ENCODE measurements at places on chromosomes 6 and 20. TPM values are rescaled to one million over a fixed set of nuclear protein-coding genes. Genes with fewer than 3 reads are reported as not detected.

- H3K4me3 ChIP-seq = no peak overlapping the region
- no peak overlapping the region for H3K27ac ChIP-seq
- H3K36me3 ChIP-seq = no peaks in the 10 kb centered on the region
- H3K27me3 ChIP-seq = no peaks in the 10 kb centered on the region
- no peak for DNase-seq
These were observed 10.5 kb upstream of the OGFRL1 start for GRCh38 chr6:71277926-71278600.

DNA sequence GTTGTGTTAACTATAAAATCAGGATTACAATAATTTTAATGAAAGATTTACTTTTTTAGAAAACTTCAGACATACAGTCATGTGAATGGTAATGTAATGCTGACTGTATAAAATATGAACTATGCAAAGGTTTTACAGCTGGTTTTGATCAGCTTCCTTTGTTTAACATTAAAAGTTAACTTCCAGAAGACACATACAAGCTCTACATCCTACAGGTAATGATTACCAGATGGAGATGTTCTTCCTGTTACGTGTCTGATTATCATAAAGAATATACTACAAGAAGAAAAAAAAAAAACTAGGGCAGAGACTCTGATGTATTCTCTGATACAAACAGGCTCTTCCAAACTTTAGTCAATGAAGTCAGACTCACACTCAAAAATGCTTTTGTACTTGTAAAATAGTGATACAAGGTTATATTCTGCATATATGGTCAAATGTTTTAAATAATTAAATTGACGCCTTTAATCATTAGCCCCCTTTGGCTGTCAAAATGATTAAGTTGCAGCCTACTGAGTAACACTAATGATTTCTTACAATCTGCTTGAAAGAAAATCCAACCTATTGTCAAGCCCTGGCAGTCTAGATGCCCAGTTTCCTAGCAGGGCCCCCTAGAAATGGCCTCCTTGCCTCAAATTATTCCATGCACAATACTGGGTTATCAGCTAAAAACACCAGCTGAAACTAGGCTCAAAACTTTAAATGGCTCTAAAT lies 251.8 kb upstream of the RUNX2 start:
- H3K4me3 ChIP-seq = no peak overlapping the region
- DNase-seq = no peak
- no peak overlapping the region for H3K27ac ChIP-seq
- H3K27me3 ChIP-seq = no peaks in the 10 kb centered on the region
- H3K4me1 ChIP-seq = peaks cover 2% of the 10 kb centered on the region
- H3K36me3 ChIP-seq = no peaks in the 10 kb centered on the region

- no peaks in the 10 kb centered on the region for H3K27me3 ChIP-seq
- no peak for DNase-seq
- no peak overlapping the region for H3K27ac ChIP-seq
- no peak overlapping the region for H3K4me3 ChIP-seq
- H3K36me3 ChIP-seq = no peaks in the 10 kb centered on the region
These were observed 2.1 kb upstream of the SOX4 start for GRCh38 chr6:21591446-21591845.

GRCh38 chr6:124973780-124974179 lies 11.5 kb downstream of the RNF217 start:
- H3K4me3 ChIP-seq = no peak overlapping the region
- no peak for DNase-seq
- no peaks in the 10 kb centered on the region for H3K36me3 ChIP-seq
- H3K4me1 ChIP-seq = peaks cover 2% of the 10 kb centered on the region
- H3K27ac ChIP-seq = no peak overlapping the region
- H3K27me3 ChIP-seq = no peaks in the 10 kb centered on the region

- no peaks in the 10 kb centered on the region for H3K36me3 ChIP-seq
- H3K27me3 ChIP-seq = no peaks in the 10 kb centered on the region
- H3K27ac ChIP-seq = no peak overlapping the region
- no peak for DNase-seq
- H3K4me1 ChIP-seq = peaks cover 14% of the 10 kb centered on the region
These were observed 46.3 kb downstream of the OR2B2 start for GRCh38 chr6:27865850-27866356.

- no peaks in the 10 kb centered on the region for H3K36me3 ChIP-seq
- no peak for DNase-seq
- no peak overlapping the region for H3K27ac ChIP-seq
These were observed 18.1 kb upstream of the PXDC1 start for GRCh38 chr6:3769610-3770009.

GRCh38 chr6:147787417-147787816 lies 278.9 kb downstream of the SAMD5 start:
- H3K4me1 ChIP-seq = no peaks in the 10 kb centered on the region
- H3K36me3 ChIP-seq = no peaks in the 10 kb centered on the region
- H3K27me3 ChIP-seq = no peaks in the 10 kb centered on the region
- H3K4me3 ChIP-seq = no peak overlapping the region
- H3K27ac ChIP-seq = no peak overlapping the region

- no peaks in the 10 kb centered on the region for H3K27me3 ChIP-seq
- peaks cover 2% of the 10 kb centered on the region for H3K4me1 ChIP-seq
- H3K27ac ChIP-seq = no peak overlapping the region
- no peak for DNase-seq
These were observed 38.7 kb downstream of the CDKAL1 start for GRCh38 chr6:20572940-20573339.

- H3K27me3 ChIP-seq = no peaks in the 10 kb centered on the region
- no peak for DNase-seq
- peaks cover 4% of the 10 kb centered on the region for H3K4me1 ChIP-seq
- no peaks in the 10 kb centered on the region for H3K36me3 ChIP-seq
- H3K4me3 ChIP-seq = no peak overlapping the region
- H3K27ac ChIP-seq = no peak overlapping the region
These were observed 42.2 kb downstream of the SNX9 start for GRCh38 chr6:157865249-157865648.

GRCh38 chr6:31299947-31300346 lies 28.1 kb upstream of the HLA-C start:
- no peak for DNase-seq
- H3K27ac ChIP-seq = no peak overlapping the region
- H3K4me1 ChIP-seq = no peaks in the 10 kb centered on the region
- no peaks in the 10 kb centered on the region for H3K27me3 ChIP-seq

DNA sequence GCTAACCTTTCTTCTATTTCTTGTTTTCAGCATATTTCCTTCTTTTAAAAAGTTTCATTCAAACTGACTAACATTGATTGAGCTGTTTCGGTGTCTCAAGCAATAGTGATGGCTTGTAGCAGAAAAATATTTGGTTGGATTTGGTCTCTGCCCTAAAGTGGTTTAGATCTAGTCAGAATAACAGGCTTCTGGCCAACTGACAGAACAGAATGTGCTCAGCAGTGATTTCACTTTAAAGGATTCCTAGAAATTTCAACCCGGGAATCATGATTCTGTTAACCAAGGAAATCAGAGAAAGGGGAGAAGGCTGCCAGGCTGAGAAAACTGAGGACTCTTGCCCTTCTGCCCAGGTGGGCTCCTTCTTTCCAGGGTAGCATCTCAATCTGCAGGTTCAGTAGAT lies 16.6 kb upstream of the GSTA1 start:
- DNase-seq = no peak
- no peak overlapping the region for H3K4me3 ChIP-seq
- no peaks in the 10 kb centered on the region for H3K4me1 ChIP-seq
- no peaks in the 10 kb centered on the region for H3K36me3 ChIP-seq
- no peak overlapping the region for H3K27ac ChIP-seq

GRCh38 chr20:24804481-24805206 lies 144.4 kb upstream of the CST7 start:
- H3K4me3 ChIP-seq = no peak overlapping the region
- no peak overlapping the region for H3K27ac ChIP-seq
- H3K36me3 ChIP-seq = no peaks in the 10 kb centered on the region
- H3K27me3 ChIP-seq = no peaks in the 10 kb centered on the region

- H3K27me3 ChIP-seq = no peaks in the 10 kb centered on the region
- no peaks in the 10 kb centered on the region for H3K36me3 ChIP-seq
- no peak overlapping the region for H3K27ac ChIP-seq
- no peaks in the 10 kb centered on the region for H3K4me1 ChIP-seq
These were observed 134.5 kb downstream of the JARID2 start for GRCh38 chr6:15380351-15380750.

- no peaks in the 10 kb centered on the region for H3K4me1 ChIP-seq
- DNase-seq = peak; percentile 36
- H3K4me3 ChIP-seq = no peak overlapping the region
These were observed 136.9 kb downstream of the TRMT11 start for GRCh38 chr6:126123226-126123625.

DNA sequence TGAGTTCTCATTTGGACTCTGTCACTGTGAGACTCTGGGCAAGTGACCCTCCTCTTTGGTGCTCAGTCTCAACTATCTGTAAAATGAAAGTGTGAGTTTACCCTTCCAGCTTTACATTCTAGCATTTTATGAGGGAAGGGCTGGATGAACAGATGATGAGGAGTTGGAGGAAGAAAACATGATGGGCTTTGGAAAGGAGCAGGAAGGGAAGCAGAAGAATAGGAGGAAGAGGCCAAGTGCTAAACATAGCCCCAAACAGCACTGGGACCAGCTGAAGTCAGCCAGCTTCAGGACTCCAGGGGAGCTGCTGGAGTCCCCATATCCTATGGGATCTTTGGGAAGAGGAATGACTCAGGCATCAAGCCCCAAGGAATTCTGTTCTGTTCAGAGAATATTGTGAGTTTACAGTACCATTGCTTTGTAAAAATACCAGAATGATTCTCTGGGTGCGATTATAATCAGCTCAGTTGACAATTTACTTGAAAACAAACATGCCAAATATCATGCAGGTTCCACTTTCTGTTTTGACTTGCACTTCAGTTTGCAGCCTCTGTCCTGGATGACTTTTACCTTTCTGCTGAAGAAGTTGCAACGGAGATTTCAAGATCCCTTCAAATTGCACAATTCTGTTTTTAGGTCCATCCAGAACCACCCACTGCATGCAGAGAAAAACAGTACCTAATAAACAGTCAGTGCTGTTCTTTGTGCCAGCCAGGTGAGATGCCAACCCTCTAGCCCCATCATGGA lies 3.2 kb downstream of the CD40 start:
- H3K4me1 ChIP-seq = peaks cover 3% of the 10 kb centered on the region
- no peaks in the 10 kb centered on the region for H3K36me3 ChIP-seq
- no peaks in the 10 kb centered on the region for H3K27me3 ChIP-seq
- DNase-seq = no peak
- no peak overlapping the region for H3K4me3 ChIP-seq

GRCh38 chr6:8657522-8657921 lies 222.2 kb upstream of the SLC35B3 start:
- no peaks in the 10 kb centered on the region for H3K36me3 ChIP-seq
- no peak overlapping the region for H3K27ac ChIP-seq
- H3K4me1 ChIP-seq = no peaks in the 10 kb centered on the region
- DNase-seq = no peak
- H3K4me3 ChIP-seq = no peak overlapping the region
- no peaks in the 10 kb centered on the region for H3K27me3 ChIP-seq

- no peaks in the 10 kb centered on the region for H3K27me3 ChIP-seq
- peaks cover 3% of the 10 kb centered on the region for H3K4me1 ChIP-seq
These were observed 32.5 kb downstream of the PHACTR3 start for GRCh38 chr20:59636766-59637370.

DNA sequence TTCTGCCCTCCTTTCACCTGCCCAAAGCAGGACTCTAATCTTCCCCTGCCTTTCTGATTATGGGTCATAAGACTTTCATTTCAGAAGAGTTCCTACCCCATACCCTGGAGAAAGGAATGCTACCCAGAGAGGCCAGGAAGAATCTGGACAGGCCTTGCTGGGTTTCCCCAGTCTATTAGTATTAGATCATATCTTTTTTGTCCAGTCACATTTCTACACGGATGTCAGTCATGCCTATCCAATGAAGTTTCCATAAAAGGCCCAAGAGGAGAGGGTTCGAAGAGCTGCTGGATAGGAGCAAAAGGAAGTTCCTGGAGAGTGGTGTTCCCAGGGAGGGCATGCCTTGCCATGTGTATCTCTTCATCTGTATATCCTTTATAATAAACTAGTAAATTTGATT lies 3.2 kb downstream of the POLH start:
- H3K4me1 ChIP-seq = peaks cover 6% of the 10 kb centered on the region
- H3K27ac ChIP-seq = no peak overlapping the region
- H3K27me3 ChIP-seq = no peaks in the 10 kb centered on the region
- H3K4me3 ChIP-seq = no peak overlapping the region
- H3K36me3 ChIP-seq = no peaks in the 10 kb centered on the region
- no peak for DNase-seq

GRCh38 chr20:19969106-19969505 lies 48.1 kb upstream of the NAA20 start:
- DNase-seq = no peak
- no peaks in the 10 kb centered on the region for H3K36me3 ChIP-seq
- H3K4me3 ChIP-seq = no peak overlapping the region
- H3K27me3 ChIP-seq = no peaks in the 10 kb centered on the region
- H3K27ac ChIP-seq = no peak overlapping the region

GRCh38 chr6:32835167-32835893 lies 3.2 kb downstream of the TAP2 start:
- H3K27ac ChIP-seq = no peak overlapping the region
- no peaks in the 10 kb centered on the region for H3K27me3 ChIP-seq
- no peak for DNase-seq

DNA sequence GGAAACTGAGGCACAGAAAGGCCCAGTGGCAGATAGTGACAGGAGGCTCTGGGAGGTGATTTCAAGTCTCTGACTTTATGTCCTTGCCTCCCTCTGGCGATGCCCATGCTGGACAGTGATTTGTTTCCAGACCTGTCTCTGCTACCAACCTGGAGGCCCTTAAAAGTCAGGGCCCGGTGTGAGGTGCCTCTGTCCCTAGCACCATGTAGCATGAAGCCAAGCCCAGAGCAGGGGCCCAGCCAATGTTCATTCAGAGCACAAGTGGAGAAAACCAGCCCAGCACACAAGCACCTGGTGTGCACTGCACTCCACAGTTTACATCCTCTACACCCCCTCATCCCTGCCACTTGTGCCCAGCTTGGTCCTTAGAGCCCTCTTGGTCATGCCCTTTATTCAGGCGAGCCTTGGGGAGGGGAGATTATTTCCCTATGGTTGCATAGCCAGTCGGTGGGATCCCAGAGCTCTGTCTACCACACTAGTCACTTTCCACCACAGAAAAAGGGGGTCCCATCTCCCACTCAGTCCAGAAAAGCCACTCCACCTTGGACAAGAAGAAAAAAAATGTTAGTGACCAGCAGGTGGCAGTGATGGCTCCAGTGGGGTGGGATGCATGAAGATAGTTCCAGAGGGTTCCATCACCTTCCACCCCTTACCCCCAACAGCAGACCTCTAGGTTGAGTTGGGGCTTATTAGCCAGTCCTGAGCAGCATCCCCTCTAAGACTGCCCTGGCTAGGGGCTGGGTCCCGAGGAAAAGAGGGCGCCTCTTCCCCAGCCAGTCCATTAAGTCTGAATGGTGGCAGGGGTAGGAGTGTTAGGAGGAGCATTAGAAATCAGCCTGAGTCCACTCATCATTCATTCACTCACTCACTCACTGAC lies 30.9 kb downstream of the KIAA1755 start:
- no peak overlapping the region for H3K27ac ChIP-seq
- H3K4me1 ChIP-seq = no peaks in the 10 kb centered on the region
- H3K27me3 ChIP-seq = no peaks in the 10 kb centered on the region
- H3K36me3 ChIP-seq = no peaks in the 10 kb centered on the region
- no peak overlapping the region for H3K4me3 ChIP-seq

- no peak for DNase-seq
- H3K4me1 ChIP-seq = no peaks in the 10 kb centered on the region
- no peaks in the 10 kb centered on the region for H3K36me3 ChIP-seq
- no peak overlapping the region for H3K27ac ChIP-seq
These were observed 217.4 kb upstream of the GMDS start for GRCh38 chr6:2462831-2463230.

The TMEM217 gene
- 1.4 TPM for total RNA-seq

The C20orf202 gene
- total RNA-seq = 0.18 TPM

The BMP2 gene
- total RNA-seq = 2.1 TPM

The GRIK2 gene
- total RNA-seq = 0.58 TPM

The IL17A gene
- not detected for total RNA-seq

The CDSN gene
- total RNA-seq = not detected

The DEF6 gene
- 3.1 TPM for total RNA-seq

The CD24 gene
- total RNA-seq = 14.3 TPM
